ENCODE measurements at places on chromosomes 2 and 18.

- DNase-seq: no peak
These were observed 6.0 kb downstream of the GAREM2 start for GRCh38 chr2:26178746-26179436.

DNA sequence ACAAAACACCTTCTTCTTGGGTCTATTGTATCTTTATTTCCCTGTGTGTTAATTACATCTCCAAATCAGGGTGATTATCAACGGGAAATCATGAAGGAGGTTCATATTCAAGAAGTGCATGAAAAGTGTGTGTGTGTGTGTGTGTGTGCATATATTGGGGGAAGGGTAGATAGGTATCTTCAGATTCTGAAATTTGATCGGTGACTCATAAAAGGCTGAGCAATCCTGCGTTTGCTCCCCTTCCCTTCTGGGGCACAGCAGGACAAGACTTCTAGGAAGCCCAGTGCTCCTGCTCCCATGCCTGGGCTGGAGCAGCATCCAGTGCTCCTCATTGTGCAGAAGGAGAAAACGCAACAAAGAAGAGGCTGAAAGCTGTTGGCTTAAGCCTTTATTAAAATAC, 25.8 kb downstream of the MC5R start:
- no peak for DNase-seq

DNA sequence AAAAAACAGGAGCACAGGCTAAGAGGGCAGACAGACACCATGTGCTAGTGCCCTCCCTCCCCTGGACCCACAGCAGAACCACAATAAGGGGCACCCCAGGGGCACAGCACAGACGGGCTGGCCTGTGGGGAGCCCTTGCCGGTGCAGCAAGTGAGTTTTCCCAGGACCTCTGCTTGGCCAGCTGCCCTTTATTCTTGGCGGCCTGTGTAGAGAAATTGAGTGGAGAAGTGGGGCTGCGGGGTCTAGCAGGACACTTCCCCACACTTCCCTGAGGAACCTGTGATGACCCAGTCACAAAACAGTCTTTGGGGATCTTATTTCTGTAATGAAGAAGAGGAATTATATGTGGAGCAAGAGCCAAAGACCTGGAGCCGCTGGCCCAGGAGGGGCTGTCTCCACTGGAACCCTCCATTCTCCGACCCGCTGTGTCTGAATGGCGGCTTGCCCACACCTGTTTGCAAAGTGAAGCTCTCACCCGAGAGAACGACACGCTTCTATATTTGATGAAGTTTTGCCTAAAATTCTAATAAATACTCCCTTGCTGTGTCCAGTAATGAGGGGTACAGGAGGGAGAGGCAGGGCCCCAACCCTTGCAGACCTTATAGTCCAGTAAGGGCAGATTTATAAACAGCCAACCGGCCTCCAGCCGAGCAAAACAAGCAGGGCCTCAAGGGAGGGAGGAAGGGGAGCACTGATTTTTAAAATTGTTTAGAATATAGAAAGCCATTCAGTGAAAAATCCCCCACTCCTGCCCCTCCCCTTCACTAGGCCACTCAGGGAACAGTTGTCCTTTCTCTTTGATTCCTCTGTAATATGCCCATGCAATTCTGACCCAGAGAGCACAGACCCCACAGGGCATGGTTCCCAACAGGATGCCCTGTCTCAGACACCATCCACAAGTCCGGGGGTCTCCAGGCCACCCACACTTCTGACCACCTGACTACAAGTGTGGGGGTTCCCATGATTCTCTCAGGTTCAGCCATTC, 44.7 kb upstream of the SNED1 start:
- no peak for DNase-seq

DNA sequence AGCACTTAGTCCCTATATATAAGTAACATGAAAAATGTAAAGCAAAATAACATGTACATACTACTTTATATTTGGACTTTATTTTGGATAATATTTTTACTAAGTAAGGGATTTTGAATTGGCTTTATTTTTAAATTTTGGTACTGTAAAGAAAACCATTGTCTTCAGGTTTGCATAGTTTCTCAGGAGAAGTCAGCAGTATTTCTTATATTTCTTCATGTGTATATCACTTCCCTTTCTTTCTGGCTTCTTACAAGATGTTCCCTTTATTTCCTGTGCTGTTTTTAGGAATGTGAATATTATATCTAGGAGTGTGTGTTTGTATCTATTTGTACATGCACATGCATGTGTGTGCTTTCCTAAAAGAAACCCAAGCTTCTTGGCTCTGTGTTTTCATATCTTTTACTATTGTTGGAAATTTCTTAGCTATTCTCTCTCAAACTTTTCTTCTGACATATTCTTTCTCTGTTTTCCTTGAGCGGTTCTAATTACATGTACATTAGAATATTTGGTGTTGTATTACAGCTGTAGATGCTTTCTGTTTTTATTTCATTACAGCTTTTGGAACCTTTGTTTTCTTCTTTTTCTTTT, 1549.7 kb upstream of the ACVR2A start:
- no peak for DNase-seq

GRCh38 chr2:202034249-202035088, 814 bp downstream of the FZD7 start:
- no peak for DNase-seq

DNA sequence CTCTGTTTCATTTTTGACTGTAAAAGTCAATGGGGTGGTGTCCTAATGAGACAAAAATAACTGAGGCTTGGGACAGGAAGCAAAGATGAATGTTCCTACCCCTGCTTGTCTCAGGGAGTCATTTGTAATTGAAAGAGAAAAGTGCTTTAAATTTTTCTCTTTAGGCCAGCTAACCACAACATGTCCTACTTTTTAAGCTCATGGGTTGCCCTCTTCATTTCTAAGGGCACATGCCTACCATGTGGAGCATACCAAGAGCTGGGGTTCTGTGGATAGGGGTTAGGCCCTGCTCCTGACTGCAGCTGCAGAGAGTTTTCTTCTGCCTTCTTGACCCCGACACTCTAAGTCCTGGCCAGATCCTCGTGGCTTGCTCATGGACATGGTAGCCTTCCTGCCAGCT, 96.8 kb upstream of the ARL4C start:
- peak; percentile 33 for DNase-seq
